Panc1 (cell line): ENCODE measurements at places on chromosomes 12 and 14.

- no peaks in the 10 kb centered on the region for H3K27me3 ChIP-seq
- peaks cover 2% of the 10 kb centered on the region for H3K36me3 ChIP-seq
- no peaks in the 10 kb centered on the region for H3K4me1 ChIP-seq
Observed at GRCh38 chr12:48145981-48146380, 11.3 kb downstream of the ASB8 start.

DNA sequence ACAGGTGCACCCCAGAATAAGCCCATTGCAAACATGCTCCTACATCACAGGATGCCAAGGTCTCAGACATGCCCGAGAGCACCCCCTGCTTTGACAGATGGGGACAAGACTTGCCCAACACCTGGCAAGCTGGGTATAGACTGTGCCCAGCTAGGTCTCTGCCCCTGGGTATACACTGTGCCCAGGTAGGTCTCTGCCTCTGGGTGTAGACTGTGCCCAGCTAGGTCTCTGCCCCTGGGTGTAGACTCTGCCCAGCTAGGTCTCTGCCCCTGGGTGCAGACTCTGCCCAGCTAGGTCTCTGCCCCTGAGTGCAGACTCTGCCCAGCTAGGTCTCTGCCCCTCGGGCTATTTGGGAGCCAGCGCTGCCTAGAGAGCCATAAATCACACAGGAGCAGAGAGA is 85.9 kb downstream of the CCDC88C start:
- H3K4me3 ChIP-seq: no peak overlapping the region
- peaks cover 4% of the 10 kb centered on the region; the same call in 1 of the 2 replicates for H3K4me1 ChIP-seq
- no peak for DNase-seq
- H3K27ac ChIP-seq: no peak overlapping the region
- H3K27me3 ChIP-seq: no peaks in the 10 kb centered on the region

- H3K27me3 ChIP-seq: no peaks in the 10 kb centered on the region
- no peak overlapping the region for H3K4me3 ChIP-seq
- 0 out of 2 replicates have a peak, but pooled peaks cover 6% of the 10 kb centered on the region for H3K4me1 ChIP-seq
- no peak for DNase-seq
- no peaks in the 10 kb centered on the region for H3K36me3 ChIP-seq
Observed at GRCh38 chr12:123069436-123070266, 81.2 kb downstream of the PITPNM2 start.

DNA sequence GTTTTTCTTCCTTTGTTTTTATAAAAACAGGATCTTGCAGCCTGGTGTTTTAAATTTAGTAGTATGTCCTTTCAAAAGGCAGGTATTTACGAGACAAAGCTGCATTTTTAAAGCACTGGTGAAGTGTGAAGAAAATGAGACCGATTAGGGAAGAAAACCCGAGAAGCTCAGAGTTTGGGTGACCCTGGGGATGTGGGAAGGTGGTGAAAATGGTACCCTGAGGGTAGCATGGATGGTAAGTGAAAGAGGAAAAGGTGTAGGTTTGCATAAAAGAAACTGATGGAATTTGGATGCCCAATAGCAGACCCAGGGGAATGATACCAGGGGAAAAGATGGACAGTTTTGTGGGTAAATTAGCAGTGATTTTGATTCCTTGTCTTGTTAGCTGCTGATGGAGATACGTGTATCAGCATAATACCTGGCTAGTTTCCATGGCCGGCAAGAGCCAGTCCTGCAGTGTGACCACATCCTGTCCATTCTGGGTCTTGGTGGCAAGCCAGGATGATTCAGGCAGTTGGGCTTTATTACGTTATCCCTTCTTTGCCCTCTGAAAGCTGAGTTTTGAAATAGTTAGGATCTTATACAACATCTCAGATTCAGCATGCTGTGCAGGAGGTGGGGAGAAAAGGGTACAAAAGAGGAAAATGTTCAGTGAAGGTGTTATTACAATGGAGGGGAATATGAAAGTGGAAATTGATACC is 8.9 kb downstream of the BICD1 start:
- H3K27me3 ChIP-seq: no peaks in the 10 kb centered on the region
- H3K4me1 ChIP-seq: peaks cover 48% of the 10 kb centered on the region
- peak overlapping the region; percentile 37 for H3K4me3 ChIP-seq

DNA sequence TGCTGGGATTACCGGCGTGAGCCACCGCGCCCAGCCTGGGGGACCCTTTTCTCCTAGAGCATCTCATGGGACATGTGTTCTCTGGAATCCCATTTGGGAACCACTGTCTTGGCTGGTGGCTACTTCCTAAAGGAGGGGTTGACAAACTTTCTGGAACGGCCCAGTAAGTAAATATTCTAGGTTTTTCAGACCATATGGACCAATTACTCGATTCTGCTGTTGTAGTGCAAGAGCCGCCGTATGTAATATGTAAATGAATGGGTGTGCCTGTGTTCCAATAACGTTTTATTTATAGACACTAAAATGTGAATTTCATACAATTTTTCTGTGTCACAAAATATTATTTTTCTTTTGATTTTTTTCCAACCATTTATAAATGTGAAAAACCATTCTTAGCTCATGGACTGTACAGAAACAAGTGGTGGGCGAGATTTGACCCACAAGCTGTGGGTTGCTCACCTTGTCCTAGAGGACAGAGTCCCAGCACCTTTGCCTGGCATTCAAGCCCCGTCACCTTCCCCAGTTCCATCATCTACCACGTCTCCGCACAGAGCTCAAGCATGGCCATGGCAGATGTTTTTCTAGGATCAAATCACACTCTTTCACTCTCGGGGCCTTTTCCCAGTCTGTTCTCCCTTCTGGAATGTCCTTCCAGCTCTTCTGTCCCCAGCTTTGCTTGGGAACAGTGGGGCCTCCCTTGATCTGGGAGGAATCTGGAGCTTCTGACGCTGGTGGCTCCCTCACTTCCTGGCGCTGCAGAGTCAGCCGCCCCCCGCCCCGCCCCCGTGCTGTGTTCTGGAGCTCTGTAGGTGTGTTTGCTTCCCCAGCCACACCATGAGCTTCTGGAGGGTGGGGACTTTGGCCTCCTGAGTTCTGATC is 17.9 kb upstream of the RCOR1 start:
- H3K27ac ChIP-seq: no peak overlapping the region
- H3K4me3 ChIP-seq: no peak overlapping the region

GRCh38 chr14:93302688-93303581 is 29.9 kb downstream of the BTBD7 start:
- no peaks in the 10 kb centered on the region; the same call in 1 of the 2 replicates for H3K4me1 ChIP-seq
- H3K27me3 ChIP-seq: no peaks in the 10 kb centered on the region
- no peak for DNase-seq
- H3K36me3 ChIP-seq: no peaks in the 10 kb centered on the region

GRCh38 chr12:1814266-1814665 is 6.1 kb upstream of the LRTM2 start:
- DNase-seq: no peak
- no peaks in the 10 kb centered on the region for H3K27me3 ChIP-seq
- H3K4me1 ChIP-seq: no peaks in the 10 kb centered on the region

- H3K27ac ChIP-seq: peak overlapping the region; percentile 100
- peaks cover 61% of the 10 kb centered on the region for H3K4me1 ChIP-seq
- DNase-seq: no peak
- H3K4me3 ChIP-seq: no peak overlapping the region; the same call in 1 of the 2 replicates
- H3K27me3 ChIP-seq: no peaks in the 10 kb centered on the region
- H3K36me3 ChIP-seq: no peaks in the 10 kb centered on the region
Observed at GRCh38 chr14:50001151-50001998, 108.5 kb downstream of the ARF6 start.

DNA sequence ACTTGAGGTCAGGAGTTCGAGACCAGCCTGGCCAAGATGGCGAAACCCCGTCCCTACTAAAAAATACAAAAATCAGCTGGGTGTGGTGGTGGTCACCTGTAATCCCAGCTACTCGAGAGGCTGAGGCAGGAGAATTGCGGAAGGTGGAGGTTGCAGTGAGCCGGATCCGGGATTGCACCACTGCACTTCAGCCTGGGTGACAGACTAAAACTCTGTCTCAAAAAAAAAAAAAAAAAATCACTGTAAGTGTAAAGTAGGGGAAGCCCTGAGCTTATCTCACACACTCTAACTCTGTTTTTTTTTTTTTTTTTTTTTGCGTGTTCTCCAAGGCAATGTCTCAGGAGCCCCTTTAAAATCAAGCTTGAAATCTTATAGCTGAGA is 421 bp upstream of the RBMS2 start:
- DNase-seq: no peak
- no peaks in the 10 kb centered on the region; the same call in 1 of the 2 replicates for H3K36me3 ChIP-seq
- no peaks in the 10 kb centered on the region for H3K27me3 ChIP-seq
- H3K27ac ChIP-seq: peak overlapping the region; percentile 83; the same call in 1 of the 2 replicates

DNA sequence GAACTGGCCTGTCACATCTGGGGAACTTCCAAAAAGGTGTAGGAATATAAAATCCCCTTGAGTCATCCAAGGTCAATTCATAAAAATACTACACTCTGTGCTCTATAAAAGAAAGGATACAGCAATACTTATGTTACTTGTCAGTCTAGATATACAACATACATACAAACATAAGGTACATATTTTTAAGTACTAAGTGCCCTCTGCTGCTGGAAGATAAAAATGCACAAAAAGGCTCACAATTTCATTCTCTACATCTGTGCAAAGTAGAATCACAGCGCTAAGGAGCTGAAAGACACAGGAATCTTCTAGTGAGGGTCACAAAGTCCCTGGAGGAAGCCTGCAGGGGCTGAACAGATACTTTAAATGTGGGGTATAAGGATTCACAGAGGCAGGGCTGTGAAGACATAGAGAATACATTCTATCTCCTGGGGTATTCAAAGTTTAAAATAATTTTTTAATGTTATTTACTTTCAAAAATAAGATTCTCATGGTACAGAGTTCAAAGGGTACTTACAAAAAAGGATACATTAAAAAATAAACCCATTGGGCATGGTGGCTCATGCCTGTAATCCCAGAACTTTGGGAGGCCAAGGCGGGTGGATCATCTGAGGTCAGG is 10.2 kb upstream of the GOLGA5 start:
- no peaks in the 10 kb centered on the region for H3K27me3 ChIP-seq
- DNase-seq: peak; percentile 60
- H3K36me3 ChIP-seq: no peaks in the 10 kb centered on the region
- no peak overlapping the region for H3K27ac ChIP-seq
- no peaks in the 10 kb centered on the region for H3K4me1 ChIP-seq

- H3K27me3 ChIP-seq: no peaks in the 10 kb centered on the region
- no peaks in the 10 kb centered on the region for H3K36me3 ChIP-seq
- no peak overlapping the region for H3K27ac ChIP-seq
- no peak overlapping the region for H3K4me3 ChIP-seq
- H3K4me1 ChIP-seq: peaks cover 15% of the 10 kb centered on the region
Observed at GRCh38 chr12:53592426-53592825, 33.8 kb downstream of the ATF7 start.
